ENCODE measurements at places on chromosomes 16 and 17.

- no peak for DNase-seq
These were observed 93.5 kb downstream of the CACNG1 start for GRCh38 chr17:67137860-67138259.

GRCh38 chr17:79340333-79341221 is 266.0 kb downstream of the ENGASE start:
- DNase-seq, result no peak

DNA sequence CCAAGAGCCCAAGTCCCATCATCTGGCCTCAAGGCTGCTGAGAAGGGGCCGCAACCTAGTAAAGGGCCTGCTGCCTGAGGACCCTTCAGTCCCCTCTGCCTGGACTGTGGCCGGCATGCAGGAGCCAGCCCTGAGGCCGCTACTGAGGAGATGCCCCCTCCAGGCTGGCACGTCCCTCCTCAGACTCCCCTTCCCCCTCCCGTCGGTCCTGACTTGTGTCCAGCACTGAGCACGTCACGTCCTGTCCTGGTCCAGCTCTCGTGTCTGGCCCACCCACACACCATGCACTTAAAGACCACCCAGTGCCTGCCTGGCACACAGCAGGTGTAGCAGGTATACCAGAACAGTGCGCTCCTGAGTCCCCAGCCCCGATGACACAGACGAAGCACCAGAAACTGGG is 9.6 kb downstream of the MTHFSD start:
- no peak for DNase-seq

DNA sequence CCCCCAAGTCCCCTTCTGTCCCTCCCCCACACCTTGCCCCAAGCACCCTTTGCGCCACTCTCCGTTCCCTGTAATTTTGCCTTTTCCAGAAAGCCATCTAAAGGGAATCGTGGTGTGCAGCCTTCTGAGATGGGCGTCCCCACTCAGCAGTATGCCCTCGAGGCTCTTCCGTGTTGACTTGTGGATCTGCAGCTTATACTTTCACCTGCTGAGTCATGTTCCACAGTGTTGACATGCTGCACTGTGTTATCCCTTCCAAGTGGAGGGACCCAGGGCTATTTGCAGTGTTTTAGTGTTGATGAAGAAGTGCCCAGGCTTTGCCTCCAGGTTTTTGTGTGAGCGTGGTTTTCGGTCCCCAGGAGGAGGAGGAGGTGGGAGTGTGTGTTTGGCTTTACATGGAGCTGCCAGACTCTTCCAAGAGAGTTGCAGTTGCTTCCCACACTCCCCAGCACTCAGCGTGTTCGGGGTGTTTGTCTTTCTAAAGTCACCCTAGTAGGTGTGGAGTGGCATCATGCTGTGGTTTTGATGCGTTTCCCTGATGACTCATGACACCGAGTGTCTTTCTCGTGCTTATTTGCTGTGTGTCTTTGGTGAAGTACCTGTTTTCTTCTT is 32.1 kb upstream of the JPT2 start:
- no peak for DNase-seq

GRCh38 chr17:60142872-60143499 is 6.8 kb upstream of the CA4 start:
- peak; percentile 95 for DNase-seq

GRCh38 chr17:57926723-57927047 is 28.5 kb downstream of the CUEDC1 start:
- DNase-seq, result no peak

DNA sequence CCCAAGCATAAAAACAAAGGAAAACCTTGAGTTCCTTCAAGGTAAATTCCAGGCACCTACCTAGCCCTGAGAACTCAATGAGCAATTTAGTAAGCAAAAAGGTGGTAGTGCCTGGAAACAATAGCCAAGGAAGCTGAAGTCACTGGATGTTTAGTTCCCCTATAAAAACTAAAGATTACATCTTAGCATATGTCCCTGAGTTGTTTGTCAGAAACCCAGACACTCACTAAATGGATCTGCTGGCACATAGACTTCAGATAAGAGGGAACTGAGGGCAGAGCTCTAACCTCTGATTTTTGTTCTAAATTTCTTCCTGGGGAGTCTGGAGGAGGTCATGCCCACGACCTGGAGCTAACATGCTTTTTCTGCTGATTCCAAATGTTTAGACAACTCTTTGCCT is 532.8 kb upstream of the SALL1 start:
- no peak for DNase-seq

Measured in NCI-H82 (cell line).